ENCODE measurements at places on chromosomes 2 and 18.

- no peak for DNase-seq
These were observed 27.2 kb downstream of the KDM3A start for GRCh38 chr2:86468162-86469033.

GRCh38 chr2:191086706-191087105 lies 64.1 kb downstream of the STAT4 start:
- no peak for DNase-seq

GRCh38 chr2:16621316-16621715 lies 44.3 kb downstream of the CYRIA start:
- DNase-seq: no peak

DNA sequence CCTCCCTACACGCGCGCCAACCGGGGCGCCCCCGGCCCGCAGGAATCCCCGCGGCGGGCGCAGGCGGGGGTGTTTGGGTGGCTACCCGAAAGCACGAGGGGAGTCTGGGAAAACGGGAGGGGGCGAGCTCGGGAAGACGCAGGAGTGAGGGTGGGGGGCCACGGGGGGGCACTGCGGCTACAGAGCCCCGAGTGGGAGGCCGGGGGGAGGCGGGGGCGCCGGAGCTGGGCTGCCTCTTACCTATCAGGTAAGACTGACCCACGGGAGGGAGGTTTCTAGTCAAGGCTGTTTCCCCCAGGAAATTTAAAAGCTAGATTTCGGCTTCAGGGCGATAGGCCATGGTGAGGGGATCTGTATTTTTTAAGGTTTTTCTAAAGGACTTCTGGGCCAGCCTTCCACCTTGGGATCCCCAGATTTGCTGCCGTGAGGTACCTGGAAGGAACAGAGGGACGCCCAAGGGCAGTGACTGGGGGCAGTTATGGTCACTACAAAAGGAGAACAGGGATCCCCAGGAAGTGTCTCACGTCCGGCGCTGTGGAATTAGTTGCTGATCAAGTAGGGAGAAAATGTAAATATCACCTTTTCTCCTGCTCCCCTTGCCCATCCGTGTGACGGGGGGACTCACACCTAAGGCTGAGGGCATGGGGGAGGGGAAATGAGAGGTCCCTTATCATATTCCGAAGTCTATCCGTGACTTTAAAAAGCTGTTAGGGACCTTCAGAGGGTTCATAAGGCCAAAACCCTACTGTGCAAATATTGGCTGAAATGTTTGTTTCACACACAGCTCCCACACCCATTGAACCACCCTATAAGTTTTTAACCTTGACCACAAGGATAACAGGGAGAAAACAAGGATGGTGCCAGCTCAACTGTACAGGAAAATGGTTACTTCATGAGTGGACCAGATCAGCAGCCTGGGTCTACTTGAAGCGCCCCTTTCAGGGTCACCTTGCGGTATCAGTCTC lies 638 bp upstream of the IRS1 start:
- no peak for DNase-seq

- DNase-seq: no peak
These were observed 390.1 kb upstream of the TRIB2 start for GRCh38 chr2:12326449-12327190.

- DNase-seq: no peak
These were observed 277.1 kb upstream of the NRP2 start for GRCh38 chr2:205405194-205405593.

GRCh38 chr2:24435391-24436316 lies 55.4 kb upstream of the NCOA1 start:
- no peak for DNase-seq

GRCh38 chr2:230829959-230830358 lies 34.8 kb upstream of the ITM2C start:
- DNase-seq: no peak

DNA sequence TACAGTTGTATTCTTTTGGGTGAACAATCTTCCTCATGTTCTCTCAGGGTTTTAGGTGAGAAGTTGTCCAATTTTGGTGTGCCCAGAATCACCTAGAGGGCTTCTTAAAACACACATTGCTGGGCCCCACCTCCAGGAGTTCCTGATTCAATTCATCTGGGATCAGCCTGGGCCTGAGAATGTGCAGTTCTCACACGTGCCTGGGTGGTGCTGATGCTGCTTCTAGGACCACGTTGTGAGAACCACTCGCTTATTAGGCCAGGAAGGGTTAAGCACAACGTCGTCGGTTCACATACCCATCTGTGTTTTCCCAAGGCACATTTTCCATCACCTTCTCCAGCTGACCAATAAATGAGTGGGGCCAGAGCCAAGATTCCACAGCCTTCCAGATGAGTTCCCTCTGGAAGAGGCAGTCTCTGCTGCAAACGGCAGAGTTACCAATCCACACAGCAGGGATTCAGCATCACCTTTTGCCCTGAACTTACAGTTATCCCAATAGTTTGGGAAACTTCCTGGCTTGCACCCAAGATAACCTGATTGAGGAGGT lies 277.7 kb upstream of the HNRNPA3 start:
- DNase-seq: no peak

DNA sequence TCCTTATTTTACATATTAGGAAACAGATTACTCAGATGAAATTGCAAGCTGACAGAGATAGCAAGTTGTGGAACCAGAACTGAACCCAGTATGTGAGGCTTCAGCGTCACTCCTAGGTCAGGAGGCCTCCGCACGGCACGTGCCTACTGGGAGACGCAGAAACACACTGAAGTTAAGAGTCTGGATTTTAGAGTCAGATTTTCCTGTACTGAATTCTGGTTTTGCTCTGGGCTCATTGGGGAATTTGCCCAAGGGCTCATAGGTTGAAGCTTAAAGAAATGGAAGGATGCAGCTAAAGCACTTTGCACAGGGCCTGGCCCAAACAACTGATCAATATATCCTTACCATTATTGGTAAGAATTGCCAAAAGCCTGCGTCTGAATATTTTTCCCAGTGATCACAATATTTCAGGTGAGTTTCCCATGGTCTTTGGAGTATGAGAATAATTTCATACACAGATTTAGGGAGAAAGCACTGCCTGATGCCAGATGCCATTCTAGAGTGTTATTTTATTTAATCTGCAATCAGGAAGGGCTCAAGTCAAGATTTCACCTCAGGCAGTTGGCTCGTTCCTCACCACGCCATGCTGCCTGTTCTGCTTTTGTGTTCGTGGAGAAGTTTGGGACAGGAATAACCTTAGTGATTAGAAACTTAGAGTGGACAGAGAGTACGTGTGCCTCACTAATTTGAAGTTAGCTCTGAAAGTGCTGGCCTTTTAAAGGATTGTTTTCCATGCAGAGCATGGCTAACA lies 331.9 kb downstream of the MYCN start:
- DNase-seq: no peak

DNA sequence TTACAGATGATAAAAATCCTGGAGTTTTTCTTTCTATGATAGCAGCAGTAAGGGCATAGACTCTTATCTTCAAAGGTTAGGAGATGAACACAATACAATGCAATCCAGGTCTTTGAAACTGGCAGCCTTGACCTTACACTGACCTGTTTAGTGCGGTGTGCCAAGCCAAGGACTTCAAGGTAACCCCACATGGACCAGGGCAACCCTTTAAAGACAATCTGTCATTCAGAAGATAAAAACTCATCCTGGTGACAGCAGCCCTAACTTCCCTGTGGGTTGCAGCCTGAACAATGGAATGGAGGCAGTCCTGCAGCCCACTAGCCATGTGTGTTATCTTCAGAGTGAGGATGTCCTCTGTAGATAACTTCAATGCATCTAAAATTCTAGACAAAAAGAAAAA lies 78.1 kb downstream of the RTTN start:
- no peak for DNase-seq

DNA sequence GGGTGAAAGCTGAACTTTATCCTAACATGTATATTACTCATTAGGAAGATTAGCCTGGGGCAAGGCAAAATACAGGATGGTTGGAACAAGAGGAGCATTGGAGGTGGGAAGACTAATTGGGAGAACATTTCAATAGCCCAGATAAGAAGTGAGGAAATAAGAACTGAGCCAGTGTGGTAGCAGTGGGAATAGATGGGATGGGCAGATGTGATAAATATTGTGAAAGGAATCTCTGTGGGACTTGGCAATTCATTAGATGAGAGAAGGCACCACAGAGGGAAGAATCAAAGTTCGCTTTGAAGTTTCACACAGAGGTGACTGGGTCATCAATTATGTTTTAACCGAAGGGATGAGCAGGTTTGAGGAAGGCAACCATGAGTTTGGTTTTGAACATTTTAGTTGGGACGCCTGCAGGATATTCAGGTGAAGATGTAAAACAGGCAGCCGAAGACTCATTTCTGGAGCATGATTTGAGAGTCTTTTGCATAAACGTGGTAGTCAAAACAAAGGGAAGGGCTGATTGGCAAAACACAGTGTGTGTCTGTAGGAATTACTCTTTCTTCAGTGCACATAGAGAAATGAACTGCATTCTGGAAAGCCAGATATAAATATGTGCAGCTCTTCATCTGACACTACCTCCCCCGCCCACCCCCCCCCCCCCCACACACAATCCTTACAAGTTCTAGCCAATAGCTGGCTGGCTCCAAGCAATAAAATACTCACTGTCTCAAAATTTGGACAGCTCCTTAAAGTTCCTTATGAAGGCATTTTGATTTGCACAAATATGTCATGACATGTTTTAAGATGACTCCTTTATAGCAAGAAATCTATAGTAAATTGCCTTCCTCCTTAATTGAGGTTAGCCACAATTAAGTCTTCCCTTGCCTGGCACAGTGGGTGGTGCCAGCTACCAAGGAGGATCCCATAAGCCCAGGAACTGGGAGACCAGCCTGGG lies 1.9 kb upstream of the SLC1A4 start:
- no peak for DNase-seq

DNA sequence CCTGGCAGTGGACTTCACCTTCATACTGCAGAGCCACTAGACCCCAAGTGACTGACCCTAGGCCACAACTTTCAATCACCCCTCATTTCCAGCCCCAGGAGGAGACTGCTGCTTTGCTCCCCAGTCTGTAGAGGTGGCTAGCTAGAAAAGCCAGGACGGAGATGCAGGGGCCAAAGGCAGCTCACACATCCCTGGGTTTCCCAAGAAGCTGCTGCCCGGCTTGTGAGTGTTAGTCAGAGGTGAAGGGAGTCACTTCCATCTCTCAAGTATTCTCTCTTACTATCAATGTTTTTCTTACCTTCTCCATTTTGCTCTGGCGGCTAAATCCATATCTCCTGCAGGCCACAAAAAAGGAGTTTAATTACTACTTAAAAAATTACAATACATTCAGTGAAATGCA lies 36.2 kb downstream of the CCDC93 start:
- no peak for DNase-seq

DNA sequence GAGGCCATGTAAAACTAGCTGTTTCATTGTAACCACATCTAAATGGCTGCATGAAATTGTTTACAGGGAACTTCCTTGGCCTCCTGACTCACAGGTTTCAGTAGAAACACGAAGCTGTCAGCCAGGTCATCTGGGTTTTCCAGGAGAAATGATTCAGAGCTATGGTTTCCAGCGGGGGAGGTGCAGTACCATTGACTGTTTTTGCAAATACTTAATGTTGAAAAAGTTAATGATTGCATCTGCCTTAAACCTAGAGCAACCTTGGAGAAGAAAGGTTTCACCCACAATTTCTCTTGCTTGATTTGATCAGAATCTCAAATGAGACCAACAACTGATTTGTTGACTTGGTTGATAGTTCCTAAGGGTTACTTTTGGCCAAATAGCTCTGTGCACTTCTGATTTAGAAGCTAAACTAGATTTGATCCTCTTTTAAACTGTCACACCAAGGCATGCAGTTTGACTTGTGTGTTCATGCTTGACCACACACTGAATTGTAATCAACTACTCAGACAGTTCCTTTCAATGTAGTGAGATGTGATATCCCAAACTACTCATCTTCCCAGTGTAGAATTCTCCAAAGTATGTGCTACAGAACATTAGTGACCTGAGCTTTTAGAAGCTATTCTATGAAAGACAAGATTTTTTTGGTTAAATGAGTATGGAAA lies 193.5 kb upstream of the CHST9 start:
- DNase-seq: no peak

DNA sequence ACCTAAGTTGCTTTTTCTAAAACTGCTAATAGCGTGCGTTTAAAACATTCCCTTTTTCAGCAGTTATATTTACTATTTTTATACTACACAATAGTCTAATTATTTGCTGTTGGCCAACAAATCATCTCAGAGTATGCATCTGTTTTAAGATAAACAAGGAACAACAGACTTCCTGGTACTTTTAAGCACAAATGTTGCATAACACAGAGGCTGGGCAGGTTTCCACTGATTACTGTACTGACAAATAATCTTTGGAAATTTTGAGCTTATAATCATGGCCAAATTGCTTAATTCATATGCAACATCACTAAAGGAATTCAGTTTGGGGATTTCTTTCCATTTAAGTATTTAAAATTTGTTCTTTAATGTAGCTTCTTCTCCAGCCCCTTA lies 737.4 kb upstream of the SALL3 start:
- no peak for DNase-seq

DNA sequence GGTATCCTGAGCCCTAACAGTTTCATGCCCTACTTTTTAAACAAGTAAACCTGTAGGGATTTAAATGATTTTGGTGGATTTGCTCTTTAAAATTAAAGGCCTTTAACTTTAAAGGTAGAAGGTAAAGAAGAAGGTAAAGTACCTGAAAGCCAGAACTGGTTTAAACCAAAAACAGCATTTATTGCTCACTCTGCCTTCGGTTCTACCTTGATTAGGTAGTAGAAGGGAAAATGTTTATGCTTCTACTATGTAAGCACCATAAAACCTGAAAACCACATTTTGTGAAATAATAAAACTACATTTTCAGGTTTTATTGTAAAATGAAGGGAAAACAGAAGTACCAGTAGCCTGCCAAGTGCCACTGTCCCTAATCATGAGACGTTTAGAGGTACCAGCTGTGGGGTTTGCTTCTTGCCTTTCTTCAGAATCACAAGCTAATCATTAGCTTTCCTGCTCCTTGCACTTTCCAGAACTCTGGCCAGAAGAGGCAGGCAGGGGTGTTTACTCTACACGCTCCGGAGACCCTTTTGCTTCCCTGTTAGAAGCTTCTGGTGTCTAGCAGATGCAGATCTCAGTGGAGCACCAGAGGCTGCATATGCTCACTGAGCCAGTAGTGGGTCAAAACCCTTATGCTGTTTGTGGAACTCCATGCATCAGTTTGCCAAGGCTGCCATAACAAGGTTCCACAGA lies 33.3 kb downstream of the RPIA start:
- no peak for DNase-seq

- DNase-seq: no peak
These were observed 256.3 kb upstream of the PKDCC start for GRCh38 chr2:41791523-41791922.

DNA sequence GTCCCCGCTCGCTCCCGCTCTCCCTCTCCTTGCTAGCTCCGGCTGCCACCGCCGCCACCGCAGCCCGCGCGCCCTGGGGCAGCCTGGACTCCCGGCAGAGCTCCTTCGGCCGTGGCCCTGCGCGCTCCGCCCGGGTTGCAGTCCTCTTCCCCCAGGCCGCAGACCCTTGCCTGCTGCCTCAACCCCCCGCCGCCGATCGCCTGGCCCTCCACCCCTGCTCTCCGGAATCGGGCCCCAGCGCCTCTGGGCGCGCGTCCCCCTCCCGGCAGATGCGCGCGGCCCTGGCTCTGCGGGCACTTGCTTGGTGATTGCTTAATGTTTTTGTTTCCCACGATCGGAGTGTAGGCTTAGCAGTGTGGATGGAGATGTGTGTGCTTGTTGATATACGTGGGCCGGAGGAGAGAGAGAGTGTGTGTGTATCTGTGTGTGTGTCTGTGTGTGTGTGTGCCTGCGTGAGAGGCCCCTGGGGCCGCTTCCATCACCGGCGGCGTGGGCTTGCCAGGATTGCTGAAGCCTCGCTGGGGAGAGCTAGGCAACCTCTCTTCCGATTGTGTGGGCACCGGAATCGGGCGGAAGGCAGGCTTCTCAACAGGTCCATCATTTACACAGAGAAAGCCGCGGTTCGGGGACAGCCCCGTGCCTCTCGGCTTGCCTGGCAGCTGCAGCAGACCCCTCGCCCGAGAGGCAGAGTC lies 877 bp downstream of the INHBB start:
- no peak for DNase-seq

- no peak for DNase-seq
These were observed 801.6 kb downstream of the MBD2 start for GRCh38 chr18:53422896-53423295.

All from CD4-positive, alpha-beta memory T cell (primary cell).